ENCODE measurements at places on chromosomes 5 and 9. TPM values are rescaled to one million over a fixed set of nuclear protein-coding genes. Genes with fewer than 3 reads are reported as not detected.

DNA sequence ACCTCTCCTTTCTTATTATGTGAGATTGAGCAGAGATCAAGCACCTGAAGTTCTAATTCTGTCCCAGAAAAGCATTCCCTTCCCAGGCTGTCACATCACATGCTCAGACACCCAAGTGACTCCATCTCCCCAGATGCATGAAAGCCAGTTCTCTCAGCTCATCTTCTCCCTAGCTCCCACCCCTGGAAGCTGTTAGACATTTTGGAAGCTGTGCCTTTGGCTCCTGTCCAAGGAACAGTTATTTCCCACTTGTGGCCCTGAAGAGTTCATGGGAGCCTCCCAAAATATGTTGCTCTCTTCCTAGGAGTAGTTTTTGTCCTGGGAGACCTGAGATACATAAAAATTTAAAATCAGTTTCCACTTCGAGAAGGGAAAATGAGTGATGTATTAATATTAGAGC is 161.4 kb upstream of the GAS1 start:
- H3K4me3 ChIP-seq: no peak overlapping the region
- no peak overlapping the region for H3K27ac ChIP-seq
- H3K27me3 ChIP-seq: peaks cover 17% of the 10 kb centered on the region
- no peaks in the 10 kb centered on the region for H3K4me1 ChIP-seq

DNA sequence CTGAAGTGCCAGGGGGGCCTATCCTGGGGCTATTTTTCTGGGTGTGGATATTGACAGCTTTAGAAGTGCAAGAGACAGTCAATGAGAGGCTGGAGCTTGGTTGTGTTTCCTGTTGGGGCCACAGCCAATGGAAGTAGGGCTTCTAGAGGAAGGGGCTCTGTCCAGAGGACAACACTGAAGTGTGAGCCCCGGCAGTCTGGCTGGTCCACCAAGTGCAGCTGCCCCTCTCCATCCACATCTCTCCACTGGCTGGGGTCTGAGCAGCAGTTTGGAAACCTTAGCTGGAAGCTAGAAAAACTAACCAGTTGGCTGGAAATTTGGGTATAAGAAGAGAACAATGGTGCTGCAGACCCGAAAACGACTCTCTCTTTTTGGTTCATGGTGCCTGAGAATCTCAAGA is 64.3 kb upstream of the PSD2 start:
- DNase-seq: no peak
- no peak overlapping the region for H3K4me3 ChIP-seq
- no peaks in the 10 kb centered on the region for H3K36me3 ChIP-seq
- H3K27ac ChIP-seq: no peak overlapping the region
- no peaks in the 10 kb centered on the region for H3K4me1 ChIP-seq

CTSV gene
- total RNA-seq: not detected

DNA sequence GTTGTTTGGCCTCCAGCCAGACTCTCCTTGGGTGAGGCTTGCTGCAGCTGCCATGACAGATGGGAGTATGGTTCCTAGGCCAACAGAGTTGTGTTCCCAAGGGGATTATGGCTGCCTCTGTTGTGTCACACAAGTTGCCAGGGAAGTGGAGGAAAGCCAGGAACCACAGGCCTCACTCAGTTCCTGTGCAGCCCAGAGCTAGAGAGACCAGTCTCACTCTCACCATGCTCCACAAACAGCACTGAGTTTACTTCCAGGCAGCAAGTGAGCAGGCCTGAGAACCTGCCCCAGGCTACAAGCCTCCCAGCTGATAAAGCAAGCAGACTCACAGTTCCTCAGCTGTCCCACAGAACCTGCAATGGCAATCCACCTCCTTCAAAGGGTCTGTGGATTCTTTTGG is 273.6 kb upstream of the TAS2R1 start:
- H3K27ac ChIP-seq: no peak overlapping the region
- no peaks in the 10 kb centered on the region for H3K4me1 ChIP-seq
- H3K27me3 ChIP-seq: no peaks in the 10 kb centered on the region
- no peaks in the 10 kb centered on the region for H3K36me3 ChIP-seq

- no peak overlapping the region for H3K27ac ChIP-seq
- H3K27me3 ChIP-seq: peaks cover 10% of the 10 kb centered on the region
- H3K4me1 ChIP-seq: no peaks in the 10 kb centered on the region
- H3K36me3 ChIP-seq: no peaks in the 10 kb centered on the region
- DNase-seq: no peak
Measured at GRCh38 chr5:110785356-110785755, 46.5 kb downstream of the SLC25A46 start.

C1QTNF3 gene
- total RNA-seq: 4.3 TPM
